GM12865 (cell line): ENCODE measurements at places on chromosomes 7 and 10.

- peak; percentile 74 for DNase-seq
Observed at GRCh38 chr10:17984056-17984455, 32.3 kb downstream of the SLC39A12 start.

DNA sequence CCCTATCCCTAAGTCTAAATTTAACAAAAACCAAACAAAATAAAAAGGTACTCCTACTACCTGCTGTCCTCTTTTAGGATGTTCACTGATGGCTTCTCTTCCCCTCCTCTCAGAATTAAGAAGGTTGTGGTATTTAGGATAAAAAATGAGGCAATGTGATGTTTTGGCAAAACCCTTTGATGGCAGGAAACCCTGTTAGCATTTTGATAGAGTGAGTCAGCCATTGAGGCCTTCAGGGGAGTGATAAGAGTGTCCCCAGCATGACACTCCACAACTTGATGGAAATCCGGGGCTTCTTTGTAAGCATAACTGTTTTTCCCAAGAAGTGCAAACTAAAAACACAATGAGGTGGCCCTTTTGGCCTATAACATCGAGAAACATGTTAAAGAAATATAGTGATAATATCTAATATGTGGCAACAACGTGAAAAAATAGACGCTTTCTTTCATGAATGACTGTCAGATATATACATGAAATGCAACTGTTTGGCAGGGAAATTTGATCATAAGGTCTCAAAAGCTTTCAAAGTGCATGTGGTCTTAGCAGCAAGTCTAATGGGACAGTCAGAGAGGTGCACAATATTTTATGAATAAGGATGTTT lies 55.0 kb downstream of the PRTFDC1 start:
- no peak for DNase-seq

GRCh38 chr7:117582219-117582704 lies 102.4 kb downstream of the CFTR start:
- no peak for DNase-seq

- no peak for DNase-seq
Observed at GRCh38 chr7:117929237-117929636, 56.0 kb upstream of the CTTNBP2 start.

DNA sequence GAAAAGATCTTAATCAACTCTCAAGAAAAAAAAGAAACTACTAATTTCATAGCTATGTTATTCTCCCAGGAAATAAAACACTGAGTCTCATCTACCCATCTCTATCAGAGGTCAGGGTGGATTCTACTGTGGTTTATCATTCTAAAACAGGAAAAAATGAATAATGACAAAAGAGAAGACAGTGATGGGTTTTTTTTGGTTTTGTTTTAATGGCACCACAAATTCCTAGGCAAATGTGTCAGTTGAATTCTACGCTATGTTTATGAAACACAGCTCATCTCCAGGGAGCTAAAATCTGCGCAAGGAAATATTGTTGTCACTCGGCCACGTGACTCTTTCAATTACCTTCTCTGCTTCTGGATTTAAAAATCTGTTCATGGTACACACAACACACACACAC lies 393.4 kb upstream of the SORCS1 start:
- no peak for DNase-seq

GRCh38 chr10:27744802-27745731 lies 552 bp downstream of the MKX start:
- no peak for DNase-seq

- DNase-seq, result no peak
Observed at GRCh38 chr10:11887381-11888227, 64.4 kb downstream of the PROSER2 start.

DNA sequence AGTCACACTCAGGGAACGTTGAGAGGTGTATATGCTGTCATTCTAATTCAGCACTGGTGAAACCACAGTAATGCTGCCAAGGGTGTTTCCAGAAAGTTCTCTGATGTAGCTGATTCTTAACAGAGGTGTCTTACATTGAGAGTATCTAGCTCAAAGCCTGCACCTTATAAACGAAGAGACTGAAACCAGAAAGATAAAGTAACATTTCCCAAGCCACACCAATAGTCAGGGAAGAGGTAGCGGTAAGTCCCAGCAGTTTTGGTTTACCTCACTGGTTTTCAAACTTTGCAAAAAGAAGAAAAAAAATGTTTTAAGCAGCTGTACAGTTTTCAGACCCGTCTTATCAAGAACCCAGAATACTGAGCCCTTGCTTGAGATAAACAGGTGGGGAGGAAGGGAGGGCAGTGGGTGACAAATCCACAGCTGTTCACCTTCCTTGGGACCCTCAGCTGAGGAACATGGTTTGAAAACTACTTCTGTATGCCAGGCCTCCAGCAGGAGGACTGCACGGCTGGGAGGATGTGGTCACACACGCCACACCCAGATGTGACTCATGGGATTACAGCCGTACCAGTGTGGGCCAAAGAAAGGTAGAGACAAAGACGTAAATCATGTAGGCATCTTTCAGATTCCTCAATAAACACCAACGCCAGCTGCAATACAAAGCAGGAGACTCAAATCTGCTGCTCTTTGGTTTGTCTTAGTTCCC lies 63.9 kb upstream of the GSDME start:
- peak; percentile 92 for DNase-seq

GRCh38 chr10:110336111-110336721 lies 31.5 kb upstream of the SMNDC1 start:
- DNase-seq, result no peak

- DNase-seq, result no peak
Observed at GRCh38 chr7:106591146-106591545, 69.8 kb downstream of the CCDC71L start.

DNA sequence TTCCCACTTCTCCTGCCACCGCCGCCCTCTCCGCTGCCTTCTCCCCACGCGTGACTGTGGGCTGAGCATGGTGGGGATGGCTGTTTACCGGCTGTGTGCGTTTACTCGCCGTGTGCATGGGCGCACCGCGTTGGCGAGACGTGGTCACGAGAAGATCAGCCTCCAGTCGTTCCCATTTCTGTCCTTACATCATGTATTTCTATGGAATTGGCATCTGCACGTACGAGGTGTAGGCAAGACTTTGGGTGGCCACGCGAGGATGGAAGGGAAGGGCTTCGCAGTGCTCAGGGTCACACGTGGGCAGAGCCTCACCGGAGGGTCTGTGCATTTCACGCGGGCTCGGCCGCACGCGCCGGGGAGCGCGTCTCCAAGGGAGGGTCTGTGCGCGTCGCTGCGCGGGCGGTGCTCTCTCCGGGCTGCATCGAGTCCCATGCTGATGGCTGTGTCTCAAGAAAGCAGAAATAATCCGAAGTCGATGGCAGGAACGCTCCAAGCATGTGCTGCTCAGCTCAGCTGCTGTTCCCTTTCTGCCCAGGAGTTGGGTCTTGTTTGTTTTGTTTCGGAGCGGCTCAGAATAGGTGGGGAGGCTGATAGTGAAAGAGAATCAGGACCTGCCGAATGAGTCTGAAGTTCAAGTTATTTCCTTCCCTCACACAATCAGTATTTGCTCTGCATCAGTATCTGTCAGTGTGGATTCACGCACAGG lies 973 bp downstream of the CAMK1D start:
- peak; percentile 88 for DNase-seq

- no peak for DNase-seq
Observed at GRCh38 chr10:869171-869570, 62.3 kb downstream of the LARP4B start.

DNA sequence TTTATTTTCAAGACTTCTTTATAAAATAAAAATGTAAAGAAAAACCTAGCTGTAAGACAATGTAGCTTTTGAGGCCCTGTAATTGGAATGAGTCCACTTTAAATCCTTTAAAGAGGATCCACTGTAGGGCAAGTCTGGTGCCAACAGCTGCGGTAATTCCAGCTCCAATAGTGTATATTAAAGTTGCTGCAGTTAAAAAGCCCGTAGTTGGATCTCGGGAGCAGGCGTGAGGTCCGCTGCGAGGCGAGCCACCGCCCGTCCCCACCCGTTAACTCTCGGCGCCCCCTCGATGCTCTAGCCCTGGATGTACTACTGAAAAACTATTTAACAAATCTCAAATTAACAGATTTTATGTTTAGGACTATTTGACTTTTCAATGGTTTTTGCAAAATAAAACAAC lies 414.7 kb upstream of the SEMA3C start:
- no peak for DNase-seq

GRCh38 chr7:117385363-117386109 lies 41.8 kb downstream of the ASZ1 start:
- peak; percentile 48 for DNase-seq

DNA sequence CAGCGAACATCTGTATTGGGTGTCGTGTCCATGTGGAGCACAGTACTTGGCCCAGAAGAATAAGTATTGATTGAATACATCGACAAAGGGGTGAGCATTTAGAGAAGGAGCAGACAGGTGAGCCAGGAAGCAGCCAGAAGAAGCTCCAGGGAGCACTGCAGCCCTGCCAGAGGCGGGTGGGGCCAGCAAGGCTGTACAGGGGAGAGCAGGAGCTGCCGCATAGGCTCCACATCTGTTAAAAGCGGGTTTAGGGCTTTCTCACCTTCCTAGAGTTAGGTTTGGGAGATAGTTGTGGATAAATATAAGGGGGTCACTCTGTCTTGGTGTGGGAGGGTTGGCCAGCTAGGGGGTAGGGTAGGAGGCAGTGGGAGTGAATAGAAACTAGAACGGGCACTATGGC lies 1.3 kb upstream of the CPA1 start:
- DNase-seq, result no peak

DNA sequence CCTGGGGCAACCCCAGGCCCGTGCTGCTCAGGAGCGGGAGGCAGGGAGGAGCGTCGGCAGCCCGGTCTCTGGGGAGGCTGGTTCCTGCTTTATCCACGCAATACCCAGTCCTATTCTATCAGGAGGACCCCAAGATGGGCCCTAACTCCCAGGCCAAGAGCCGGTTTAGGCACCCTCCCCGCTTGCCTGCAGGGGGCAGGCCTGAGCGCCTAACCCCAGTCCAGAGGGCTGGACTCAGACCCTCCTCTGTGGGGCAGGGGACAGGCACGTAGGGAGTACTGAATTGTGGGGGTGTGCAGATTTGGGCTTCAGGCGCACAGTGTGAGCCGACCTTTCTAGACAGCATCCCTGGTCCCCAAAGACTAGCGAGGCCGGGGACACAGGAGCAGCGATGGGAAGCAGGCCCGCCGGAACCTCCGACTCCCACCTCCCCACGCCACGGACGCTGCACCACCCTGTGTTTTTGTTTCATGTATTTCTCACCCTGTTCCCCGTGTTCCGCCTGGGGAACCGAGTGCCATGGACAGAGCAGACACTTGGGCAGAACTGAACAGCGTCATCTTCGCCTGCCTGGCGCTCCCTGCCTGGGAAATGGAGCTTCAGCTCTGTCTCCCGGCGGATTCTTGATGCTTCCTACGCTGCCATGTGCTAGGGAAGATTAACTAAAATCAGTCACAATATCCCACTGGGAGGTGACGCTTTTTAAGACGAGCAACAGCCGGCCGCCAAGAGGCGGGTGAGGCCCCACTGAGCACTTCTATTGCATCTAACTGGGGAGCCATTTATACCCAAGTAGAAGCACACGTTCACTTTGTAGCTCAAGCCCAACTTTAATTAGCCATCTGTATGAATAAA lies 5.3 kb downstream of the NUDT1 start:
- DNase-seq, result peak; percentile 47

GRCh38 chr7:84154991-84155781 lies 39.4 kb downstream of the SEMA3A start:
- no peak for DNase-seq

DNA sequence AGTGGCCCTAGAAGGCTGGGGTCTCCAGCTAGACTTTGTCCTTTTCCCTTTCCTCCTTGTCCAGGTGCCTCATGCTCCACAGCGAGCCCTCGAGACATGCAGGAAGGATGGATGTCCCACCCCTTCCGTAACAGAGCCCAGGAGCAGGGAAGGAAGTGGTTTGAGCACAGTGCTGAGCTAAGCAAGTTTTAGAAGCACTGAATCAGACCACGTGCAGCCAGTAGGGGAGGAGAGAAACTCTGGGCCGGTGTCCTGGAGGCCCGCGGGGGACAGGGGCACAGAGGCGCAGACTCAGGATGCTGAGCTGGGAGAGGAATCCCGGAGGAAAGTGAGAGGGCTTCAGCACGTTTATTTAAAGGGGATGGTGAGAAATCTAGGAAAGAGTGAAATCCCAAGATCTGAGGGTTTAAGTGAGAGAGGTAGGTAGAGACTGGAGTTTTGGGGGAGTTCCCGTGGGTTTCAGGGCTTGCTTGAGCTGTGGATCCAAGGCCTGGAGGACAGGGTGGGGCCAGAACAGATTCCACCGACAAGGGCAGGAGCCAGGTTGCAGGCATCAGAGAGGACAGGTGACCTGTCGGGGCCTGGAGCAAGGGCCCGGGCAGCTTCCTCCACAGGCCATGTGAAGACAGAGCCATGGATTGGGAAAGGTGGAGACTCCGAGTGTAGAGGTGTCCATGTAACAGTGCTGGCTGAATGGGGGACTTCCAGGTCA lies 4.4 kb upstream of the IRF5 start:
- DNase-seq, result peak; percentile 92

GRCh38 chr7:71595176-71595575 lies 463.2 kb downstream of the GALNT17 start:
- DNase-seq, result no peak

DNA sequence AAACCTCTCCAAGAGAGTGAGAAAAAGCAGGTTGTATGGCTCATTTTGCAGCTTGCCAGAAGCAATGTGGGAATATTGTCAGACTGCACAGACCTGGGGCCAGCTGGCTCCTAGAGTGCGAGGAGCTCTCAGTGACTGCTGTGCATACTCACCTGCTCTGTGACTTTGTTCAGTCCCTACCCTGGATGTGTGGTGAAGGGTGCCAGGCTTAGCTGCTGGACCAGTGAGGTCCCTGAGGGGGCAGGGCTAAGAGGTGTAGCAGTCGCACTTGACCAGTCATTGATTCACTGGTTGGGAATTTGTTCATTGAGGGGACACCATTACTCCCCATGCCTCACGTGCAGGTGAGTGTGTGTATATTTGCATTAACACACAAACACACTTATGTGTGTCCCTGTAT lies 60.1 kb downstream of the IKZF1 start:
- no peak for DNase-seq

GRCh38 chr7:24980534-24981170 lies 674 bp upstream of the OSBPL3 start:
- peak; percentile 75 for DNase-seq

DNA sequence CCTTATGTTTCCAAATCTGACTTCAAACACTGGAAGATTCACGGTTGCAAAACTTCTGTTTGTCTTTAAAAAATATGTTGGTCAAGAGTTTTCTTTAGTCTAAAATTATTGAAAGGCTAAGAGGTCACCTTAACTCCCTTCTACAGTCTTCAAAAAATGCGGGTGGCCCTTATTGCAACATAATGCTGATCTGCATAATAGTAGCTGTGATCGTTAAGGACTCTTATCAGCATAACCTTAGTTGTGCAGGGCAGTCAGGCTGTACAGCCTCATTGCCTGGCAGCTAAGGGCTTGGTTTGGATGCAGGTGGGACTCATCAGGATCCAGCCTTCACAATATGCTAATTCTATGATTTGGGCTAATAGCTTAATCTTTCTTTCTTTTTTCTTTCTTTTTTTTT lies 15.0 kb downstream of the KIAA1217 start:
- DNase-seq, result no peak

DNA sequence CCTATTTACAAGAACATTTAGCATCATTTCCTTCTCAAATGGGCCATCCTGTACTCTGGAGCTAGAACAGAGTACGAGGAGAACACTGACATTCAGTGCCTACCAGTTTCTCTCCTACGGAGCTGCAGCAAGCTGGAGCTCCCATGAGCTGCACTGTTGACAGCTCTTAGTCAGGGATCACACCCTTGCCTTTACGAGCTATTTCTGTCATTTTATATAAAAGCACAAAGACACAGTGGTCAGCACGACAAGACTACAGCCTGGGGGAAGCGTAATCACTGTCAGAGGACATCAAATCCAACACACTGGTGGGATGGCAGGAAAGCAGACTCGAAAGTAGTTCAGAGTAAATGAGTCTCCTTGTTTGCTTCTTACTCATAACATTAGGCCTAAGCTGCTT lies 2.7 kb downstream of the CDCA7L start:
- no peak for DNase-seq

- DNase-seq, result peak; percentile 63
Observed at GRCh38 chr7:149147752-149148653, 750 bp downstream of the ZNF398 start.
